ENCODE measurements at places on chromosomes 3 and 15. TPM values are rescaled to one million over a fixed set of nuclear protein-coding genes. Genes with fewer than 3 reads are reported as not detected.

GRCh38 chr3:89521328-89521727 lies 413.9 kb downstream of the EPHA3 start:
- no peak for DNase-seq

DNA sequence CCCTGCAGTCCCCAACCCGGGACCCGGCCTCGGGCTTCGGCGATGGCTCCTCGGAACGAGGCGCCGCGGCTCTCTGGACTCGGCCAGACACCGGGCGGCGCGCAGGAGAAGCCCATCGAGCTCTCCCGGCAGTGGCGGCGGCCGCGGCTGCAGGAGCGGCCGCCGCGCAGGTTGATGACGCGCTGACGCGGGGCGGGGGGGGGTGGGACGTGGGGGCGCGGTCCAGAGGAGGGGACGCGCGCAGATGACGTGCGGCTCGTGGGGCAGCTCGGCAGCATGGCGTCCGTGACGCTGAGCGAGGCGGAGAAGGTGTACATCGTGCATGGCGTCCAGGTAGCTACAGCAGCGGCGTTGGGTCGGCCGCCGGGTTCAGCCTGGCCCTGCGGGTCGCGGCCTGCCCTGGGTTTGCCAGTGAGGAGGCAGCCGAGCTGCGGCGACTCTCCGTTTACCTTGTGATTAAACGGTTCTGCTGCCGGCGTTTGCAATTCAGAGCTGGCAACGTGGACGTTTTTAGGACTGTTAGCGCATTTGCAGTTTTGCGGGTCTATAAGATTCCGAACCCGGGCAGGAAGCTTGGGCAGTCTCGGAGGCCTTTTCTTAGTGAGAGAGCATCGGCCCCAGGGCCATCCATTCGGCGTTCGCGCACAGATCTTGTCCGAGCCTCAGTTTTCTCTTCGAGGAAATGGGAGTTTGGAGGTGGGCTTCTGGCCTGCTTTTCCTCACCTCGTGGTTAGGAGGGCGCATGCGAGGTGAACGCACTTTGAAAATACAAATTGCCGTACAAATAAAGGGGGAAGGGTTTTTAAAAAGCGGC lies at the start of the genes EXOSC7 and ZDHHC3:
EXOSC7 (plus strand) TSS at position 243 of the 814 bp plus-strand sequence; CDS start at position 277, 34 bp downstream.
ZDHHC3 (minus strand) TSS at position 173 of the 814 bp plus-strand sequence. CDS start 16,738 bp downstream, outside the sequence.
- DNase-seq: peak; percentile 95

DNA sequence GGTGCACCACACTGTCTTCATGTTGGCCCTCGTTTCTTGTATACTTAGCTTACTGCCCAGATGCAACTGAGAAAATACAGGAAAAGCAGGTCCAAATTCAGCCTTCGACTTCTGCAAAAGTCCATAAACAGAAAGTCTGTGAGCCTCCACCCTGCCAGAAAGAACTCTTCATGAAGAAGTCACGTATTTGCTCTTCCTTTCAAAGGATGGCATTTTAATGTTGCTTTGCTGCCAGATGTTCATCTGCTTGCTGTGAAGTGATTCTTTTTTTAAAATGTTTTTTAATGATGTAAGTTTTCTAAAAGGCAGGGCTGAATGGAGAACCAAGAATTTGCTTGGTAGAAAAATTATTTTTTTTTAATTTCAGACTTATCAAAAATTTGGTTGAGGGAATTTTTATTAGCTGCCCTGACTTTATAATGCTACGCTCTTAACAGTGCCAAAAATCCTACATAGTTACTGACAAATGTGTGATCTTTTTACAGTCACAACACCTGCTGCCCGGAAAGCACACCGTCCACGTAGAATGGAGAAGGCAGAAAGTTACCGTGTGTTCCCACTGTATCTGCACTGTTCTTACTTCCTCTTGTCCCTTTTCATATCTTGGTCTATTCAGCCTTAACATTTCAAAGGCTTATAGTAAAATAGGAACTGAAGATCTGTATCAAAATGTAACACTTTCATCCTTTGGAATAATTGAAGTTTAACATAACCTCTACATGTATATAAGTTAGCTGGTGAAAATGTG lies 136.3 kb downstream of the LRRC28 start:
- no peak for DNase-seq

DNA sequence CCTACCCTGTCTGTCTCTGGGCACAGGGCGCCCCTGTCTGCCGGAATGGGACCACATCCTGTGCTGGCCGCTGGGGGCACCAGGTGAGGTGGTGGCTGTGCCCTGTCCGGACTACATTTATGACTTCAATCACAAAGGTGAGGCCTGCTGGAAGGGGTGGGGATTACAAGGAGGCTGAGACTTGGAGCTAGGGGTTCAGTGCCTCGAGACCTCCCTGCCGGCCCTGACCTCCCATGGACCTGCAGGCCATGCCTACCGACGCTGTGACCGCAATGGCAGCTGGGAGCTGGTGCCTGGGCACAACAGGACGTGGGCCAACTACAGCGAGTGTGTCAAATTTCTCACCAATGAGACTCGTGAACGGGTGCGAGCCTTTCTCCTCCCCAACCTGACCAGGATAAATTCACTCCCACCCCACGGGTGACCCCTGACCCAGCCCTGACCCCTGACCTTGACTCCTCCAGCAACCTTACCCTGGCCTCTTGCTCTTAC lies 20.4 kb downstream of the PTH1R start:
- no peak for DNase-seq

DNA sequence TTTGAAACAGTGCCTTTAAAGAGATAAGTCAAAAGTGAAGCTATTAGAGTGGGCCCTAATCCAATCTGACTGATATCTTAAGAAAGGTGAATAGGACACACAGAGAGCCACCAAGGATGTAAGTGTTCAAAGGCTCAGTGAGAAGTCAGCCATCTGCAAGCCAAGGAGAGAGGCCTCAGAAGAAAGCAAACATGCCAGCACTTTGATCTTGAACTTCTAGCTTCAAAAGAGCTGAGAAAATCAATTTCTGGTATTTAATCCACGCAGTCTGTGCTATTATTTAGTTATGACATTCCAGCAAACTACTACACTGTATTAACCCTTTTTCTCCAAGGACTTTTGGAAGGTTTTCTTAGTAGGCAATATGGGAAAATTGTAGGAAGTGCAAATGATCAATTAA lies 95.7 kb downstream of the LRRC3B start:
- DNase-seq: no peak

Gene GP5
- total RNA-seq: not detected

Gene FBXO22
- 14.3 TPM for total RNA-seq

Gene LRRC31
- under 0.01 TPM for total RNA-seq
